ENCODE measurements at places on chromosomes 4 and X.

- no peak for DNase-seq
Measured at GRCh38 chr4:140308366-140309123, 64.9 kb upstream of the SCOC start.

DNA sequence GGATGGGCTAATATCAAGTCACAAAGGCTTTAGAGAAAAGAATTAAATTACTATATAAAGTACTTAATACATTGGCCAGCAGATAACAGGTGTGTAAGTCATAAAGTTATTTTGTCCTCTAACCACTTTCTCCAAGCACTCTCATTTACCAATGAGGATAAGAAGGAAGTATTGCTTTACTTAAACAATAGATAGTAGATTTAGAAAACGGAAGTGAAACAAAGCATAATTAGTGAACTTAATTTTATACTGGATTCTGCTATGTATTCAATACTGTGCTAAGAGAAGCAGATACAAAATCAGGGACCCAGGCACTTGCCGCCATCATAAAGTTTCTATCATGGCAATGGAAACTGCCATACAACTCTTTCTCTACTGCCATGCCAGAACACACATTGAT lies 24.0 kb downstream of the AFM start:
- DNase-seq, result no peak

GRCh38 chr4:13355111-13355880 lies 128.8 kb downstream of the RAB28 start:
- no peak for DNase-seq

DNA sequence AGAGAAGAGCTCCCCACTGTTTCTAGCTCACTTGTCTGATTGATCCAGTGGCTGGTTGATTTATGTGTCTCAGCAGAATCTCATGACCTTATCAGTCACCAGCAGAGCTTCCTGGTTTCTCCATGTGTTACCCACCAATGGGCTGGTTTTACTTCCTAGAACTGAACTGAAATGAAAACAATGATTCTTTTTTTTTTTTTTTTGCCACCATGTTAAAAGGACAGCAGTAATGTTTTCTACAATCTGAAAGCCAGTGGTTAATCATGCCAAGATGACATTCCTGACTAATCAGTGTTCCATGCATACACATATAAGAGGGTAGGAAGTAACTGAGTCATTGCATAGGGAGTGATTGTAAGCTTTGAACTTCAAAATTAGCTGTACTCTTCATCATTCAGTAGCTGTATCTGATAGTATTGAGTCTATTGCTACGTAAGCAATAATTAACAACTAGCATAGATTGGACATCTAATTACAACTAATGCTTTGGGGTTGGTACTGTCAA lies 67.7 kb downstream of the SLC4A4 start:
- DNase-seq, result no peak

GRCh38 chr4:89514811-89515210 lies 207.2 kb upstream of the GPRIN3 start:
- no peak for DNase-seq

DNA sequence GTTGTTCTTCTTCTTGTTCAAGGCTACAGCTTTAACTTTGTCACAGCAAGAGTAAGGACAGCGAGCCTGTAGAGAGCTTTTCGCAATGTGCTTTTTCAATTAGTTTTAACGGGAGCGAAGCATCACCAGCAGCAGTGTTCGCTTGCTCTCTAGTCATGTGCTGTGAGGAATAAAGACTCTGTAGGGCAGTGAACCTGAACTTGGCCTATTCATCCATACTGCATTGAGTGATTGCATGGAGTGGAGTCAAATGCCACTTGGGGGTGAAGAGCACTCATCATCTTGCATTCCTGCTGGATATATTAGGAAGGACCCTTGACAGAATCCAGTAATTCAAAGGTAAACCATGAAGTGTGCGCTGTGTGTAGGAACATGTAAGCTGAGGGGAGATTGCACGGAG lies 240.0 kb downstream of the FRMPD4 start:
- DNase-seq, result no peak

- DNase-seq, result no peak
Measured at GRCh38 chrX:27444093-27444908, 18.8 kb downstream of the PPP4R3C start.

DNA sequence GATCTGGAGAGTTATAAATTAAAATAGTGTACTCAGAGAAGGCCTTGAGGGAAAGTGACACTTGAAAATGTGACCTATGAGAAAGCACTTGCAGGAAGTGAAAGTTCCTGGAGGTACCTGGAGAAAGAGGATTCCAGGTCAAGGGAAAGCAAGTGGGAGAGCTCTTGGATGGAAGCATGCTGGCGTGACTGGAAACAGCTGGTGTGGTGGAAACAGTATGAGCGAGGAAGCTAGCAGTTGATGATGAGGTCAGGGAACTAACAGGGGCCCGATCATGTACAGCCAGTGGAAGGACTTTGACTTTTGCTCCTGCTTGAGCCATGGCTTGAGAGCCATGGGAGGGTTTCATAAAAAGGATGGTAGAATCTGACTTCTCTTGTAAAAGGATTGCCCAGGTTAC lies 9.5 kb upstream of the CLCN5 start:
- no peak for DNase-seq

DNA sequence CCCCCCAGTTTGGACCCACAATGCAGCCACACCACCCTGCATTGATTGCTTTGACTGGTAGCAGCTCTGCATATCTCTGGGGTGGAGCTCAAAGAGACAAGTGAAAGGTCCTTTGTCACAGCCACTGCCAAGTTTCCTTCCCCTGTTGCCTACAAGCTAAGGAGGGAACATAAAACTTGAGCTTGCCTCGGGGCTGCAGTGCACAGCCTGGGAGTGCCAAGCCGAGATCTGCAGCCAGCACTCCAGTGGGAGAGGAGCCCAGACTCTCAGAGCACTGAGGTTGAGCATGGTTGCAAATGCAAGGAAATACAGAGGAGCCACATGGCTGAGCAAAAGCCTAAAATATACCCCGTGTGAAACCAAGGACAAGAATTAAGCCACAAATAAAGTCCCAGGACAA lies 142.2 kb downstream of the DKK2 start:
- no peak for DNase-seq

GRCh38 chrX:47460561-47460960 lies 22.5 kb downstream of the ZNF41 start:
- DNase-seq, result no peak

- DNase-seq, result no peak
Measured at GRCh38 chr4:117010671-117011070, 74.7 kb downstream of the TRAM1L1 start.

GRCh38 chrX:44299177-44299576 lies 44.3 kb downstream of the EFHC2 start:
- no peak for DNase-seq

- DNase-seq, result no peak
Measured at GRCh38 chr4:132605551-132605950, 543.5 kb upstream of the PCDH10 start.

DNA sequence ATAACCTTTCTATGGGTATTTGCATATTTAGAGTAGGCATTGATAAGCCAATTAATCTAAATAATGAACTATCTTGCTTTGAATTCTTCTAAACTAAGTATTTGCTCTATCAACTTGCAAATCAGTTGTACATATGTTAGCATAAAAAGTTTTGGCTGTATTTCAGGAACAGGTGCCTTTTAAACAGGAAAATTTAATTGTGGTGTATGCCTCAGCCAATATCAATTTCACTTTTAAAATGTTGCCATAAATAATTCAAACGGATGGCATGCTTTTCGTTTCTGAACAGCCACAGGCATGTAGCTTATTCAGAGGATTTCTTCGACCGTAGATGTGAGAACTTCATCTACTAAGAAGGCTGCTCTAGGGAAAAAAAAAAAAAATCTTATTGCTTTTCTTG lies 99.9 kb downstream of the DCLK2 start:
- DNase-seq, result no peak

- no peak for DNase-seq
Measured at GRCh38 chr4:107299646-107300045, 263.5 kb upstream of the DKK2 start.

GRCh38 chr4:3364634-3365314 lies 72.0 kb downstream of the RGS12 start:
- DNase-seq, result no peak

- no peak for DNase-seq
Measured at GRCh38 chrX:7052541-7052940, 95.0 kb upstream of the STS start.

- DNase-seq, result no peak
Measured at GRCh38 chrX:121160987-121161386, 113.6 kb downstream of the GLUD2 start.

- DNase-seq, result peak; percentile 20
Measured at GRCh38 chr4:41324861-41325260, 68.1 kb downstream of the UCHL1 start.

- no peak for DNase-seq
Measured at GRCh38 chr4:7297374-7297773, 105.0 kb downstream of the SORCS2 start.

GRCh38 chr4:152640058-152640921 lies 39.5 kb downstream of the TMEM154 start:
- no peak for DNase-seq

DNA sequence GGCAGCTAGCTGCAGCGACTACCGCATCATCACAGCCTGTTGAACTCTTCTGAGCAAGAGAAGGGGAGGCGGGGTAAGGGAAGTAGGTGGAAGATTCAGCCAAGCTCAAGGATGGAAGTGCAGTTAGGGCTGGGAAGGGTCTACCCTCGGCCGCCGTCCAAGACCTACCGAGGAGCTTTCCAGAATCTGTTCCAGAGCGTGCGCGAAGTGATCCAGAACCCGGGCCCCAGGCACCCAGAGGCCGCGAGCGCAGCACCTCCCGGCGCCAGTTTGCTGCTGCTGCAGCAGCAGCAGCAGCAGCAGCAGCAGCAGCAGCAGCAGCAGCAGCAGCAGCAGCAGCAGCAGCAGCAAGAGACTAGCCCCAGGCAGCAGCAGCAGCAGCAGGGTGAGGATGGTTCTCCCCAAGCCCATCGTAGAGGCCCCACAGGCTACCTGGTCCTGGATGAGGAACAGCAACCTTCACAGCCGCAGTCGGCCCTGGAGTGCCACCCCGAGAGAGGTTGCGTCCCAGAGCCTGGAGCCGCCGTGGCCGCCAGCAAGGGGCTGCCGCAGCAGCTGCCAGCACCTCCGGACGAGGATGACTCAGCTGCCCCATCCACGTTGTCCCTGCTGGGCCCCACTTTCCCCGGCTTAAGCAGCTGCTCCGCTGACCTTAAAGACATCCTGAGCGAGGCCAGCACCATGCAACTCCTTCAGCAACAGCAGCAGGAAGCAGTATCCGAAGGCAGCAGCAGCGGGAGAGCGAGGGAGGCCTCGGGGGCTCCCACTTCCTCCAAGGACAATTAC lies 1.4 kb downstream of the AR start:
- peak; percentile 70 for DNase-seq

- DNase-seq, result no peak
Measured at GRCh38 chr4:53507058-53507457, 84.2 kb downstream of the LNX1 start.

DNA sequence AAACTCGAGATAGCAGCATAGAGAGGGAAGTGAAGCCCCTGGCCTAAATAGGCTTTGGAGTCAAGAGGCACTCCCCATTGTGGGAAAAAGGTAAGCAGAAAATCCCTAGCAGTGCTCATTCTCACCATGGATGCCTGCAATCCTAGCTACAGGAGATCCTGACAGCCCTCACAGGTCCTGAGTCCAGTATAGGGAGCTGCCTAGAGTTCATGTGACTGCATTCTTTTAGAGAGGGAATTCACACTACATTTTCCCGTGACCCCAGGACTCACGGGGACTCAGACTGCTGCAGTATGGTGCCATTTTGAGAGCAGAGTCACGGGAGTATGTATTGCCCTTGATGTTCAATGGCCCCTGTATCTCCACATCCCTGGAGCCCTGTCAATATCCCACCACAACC lies 82.4 kb downstream of the MAGED1 start:
- no peak for DNase-seq

DNA sequence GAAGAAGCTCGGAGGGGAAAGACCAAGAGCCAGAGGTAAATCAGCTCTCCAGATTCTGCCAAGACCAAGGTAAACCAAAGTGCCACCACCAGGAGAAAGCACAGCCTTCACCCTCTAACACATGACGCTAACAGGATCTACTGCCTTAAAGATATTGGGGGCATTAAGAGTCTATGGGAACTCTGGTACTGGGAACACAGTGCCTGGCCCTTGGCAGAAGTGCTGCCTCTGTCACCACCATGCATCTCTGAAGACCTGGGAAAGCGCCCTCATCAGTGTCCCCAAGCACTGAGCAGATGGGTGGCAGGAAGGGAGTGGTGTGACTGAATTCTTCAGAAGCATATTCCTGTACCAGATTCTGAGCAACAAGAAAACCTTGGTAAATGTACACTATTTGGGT lies 1.3 kb downstream of the QDPR start:
- DNase-seq, result no peak

- DNase-seq, result no peak
Measured at GRCh38 chr4:3708103-3708510, 58.1 kb upstream of the ADRA2C start.

- no peak for DNase-seq
Measured at GRCh38 chr4:56388306-56388705, 1.0 kb upstream of the AASDH start.

DNA sequence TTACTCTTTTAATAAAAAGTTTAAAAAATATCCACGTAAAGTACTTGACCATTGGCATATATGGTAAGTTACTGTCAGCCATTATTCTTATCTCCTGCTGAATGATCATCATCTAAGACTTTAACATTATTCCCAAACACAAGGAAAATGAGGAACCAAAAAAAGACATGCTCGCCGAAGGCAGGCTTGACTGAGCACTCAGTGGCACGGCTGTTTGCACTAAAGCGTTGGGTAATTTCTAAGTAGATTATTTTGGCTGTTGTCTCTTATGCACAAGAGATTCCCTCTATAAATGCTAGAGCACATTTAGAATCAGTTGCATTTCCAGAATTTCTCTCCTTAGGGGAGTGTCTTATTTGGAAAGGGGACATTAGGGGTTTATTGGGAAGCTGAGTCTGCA lies 82.8 kb downstream of the CHRNA9 start:
- DNase-seq, result no peak

DNA sequence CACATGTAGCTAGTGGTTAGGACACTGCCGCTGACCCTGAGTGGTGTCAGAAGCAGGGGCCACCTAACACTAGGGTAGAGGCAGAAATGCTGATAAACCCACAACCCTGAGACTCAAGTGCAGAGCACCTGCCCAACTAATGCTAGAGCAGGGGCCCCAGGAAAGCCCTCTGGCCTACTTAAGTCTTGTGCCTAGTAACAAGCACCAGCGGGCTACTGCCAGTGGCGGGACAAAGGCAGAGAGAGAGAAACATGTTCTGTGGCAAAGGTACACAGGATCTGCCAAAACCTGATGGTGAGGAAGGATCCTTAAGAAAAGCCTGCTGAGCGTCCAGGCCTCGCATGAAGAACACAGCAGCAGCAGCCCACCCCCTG lies 172.4 kb downstream of the PRDM5 start:
- DNase-seq, result no peak

- DNase-seq, result no peak
Measured at GRCh38 chr4:174402470-174403176, 118.9 kb downstream of the CEP44 start.

DNA sequence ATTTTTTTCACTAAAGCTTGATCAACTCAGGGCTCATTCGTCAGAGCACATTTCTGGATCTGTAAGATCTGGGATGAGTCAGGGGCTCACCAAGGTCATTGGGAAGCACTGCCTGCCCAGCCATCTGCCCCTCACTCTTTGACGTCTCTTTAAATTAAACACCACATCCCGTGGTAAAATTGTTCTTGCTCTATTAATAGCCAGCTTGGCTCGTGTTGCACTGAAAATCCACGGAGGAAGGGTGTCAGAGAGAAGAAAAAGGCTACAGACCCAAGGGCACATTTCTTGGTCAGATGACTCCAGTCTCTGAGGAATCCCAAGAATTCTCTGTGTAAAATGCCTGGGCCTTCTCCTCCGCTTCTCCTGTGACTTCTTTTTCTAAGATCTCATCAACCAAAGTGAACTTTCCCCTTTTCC lies 45.7 kb upstream of the GATB start:
- DNase-seq, result peak; percentile 78

GRCh38 chrX:71671043-71671780 lies 3.9 kb downstream of the LOC101059915 start:
- DNase-seq, result no peak

Data from islet precursor cell (in vitro differentiated cells).